A549 treated with CORT108297 at 1 μM for 4 hours (cell line): ENCODE measurements at places on chromosomes 7 and 10. TPM values are rescaled to one million over a fixed set of nuclear protein-coding genes. Genes with fewer than 3 reads are reported as not detected.

UCMA gene
- total RNA-seq: not detected in 5 replicates

ZNF282 gene
- total RNA-seq: 19.1 to 28.5 TPM (median 25.8 TPM) in 5 replicates

CNPY1 gene
- not detected in 5 replicates for total RNA-seq

ZNF25 gene
- 1.0 to 2.0 TPM (median 1.8 TPM) in 5 replicates for total RNA-seq

ANKRD2 gene
- total RNA-seq: 3.6 to 6.0 TPM (median 4.7 TPM) in 5 replicates

SHTN1 gene
- total RNA-seq: 18.9 to 28.8 TPM (median 24.8 TPM) in 5 replicates

GPR85 gene
- not detected in 5 replicates for total RNA-seq

ADRA2A gene
- total RNA-seq: 0.02 to 0.05 TPM (median 0.03 TPM) in 4 of 5 replicates, not detected in the other

SH2B2 gene
- total RNA-seq: 2.6 to 4.2 TPM (median 3.6 TPM) in 5 replicates

PAPOLB gene
- total RNA-seq: not detected in 5 replicates
